ENCODE measurements at places on chromosomes 11 and 22.

- DNase-seq: no peak
Measured at GRCh38 chr22:30033137-30033536, 47.1 kb upstream of the HORMAD2 start.

GRCh38 chr11:58654908-58655296 lies 32.4 kb downstream of the CNTF start:
- no peak for DNase-seq

- DNase-seq: no peak
Measured at GRCh38 chr22:43014316-43014868, 557 bp downstream of the PACSIN2 start.

GRCh38 chr22:20316217-20316843 lies 3.5 kb downstream of the DGCR6L start:
- no peak for DNase-seq

DNA sequence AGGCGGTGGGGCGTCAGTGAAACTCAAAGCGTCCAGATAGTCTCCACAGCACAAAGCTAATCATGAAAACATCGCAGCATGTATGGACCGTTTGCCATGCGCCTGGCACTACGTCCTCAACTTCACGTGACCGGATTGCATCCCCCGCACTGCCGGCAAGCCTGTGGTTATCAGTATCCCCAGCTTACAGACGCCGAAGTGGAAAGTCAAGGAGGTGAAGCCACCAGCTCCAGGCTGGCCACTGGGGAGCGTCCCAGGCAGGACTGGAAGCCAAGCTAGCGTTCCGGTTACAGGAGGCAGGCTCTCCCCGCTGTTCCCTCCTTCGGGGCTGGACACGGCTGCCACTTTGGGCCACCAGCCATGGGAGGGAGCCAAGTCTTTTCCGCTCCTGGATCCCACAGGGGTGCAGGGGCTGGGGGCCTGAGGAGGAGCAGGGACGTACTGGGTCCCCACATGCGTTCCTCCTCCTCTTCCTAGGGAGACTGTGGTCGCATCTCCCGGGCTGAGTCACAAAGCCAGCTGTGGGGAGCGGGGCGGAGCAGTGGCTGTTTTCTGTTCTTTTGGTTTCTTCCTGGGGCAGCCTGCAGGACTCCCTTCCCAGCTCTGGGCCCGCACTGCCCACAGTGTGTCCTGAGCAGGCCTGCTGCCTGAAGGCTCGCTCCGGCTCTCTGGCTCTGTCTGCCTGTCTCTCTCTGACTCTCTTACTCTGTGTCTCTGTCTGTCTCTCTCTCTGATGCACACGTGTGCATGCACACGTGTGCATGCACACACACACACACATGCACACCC lies 4.3 kb upstream of the OSBPL5 start:
- DNase-seq: no peak

DNA sequence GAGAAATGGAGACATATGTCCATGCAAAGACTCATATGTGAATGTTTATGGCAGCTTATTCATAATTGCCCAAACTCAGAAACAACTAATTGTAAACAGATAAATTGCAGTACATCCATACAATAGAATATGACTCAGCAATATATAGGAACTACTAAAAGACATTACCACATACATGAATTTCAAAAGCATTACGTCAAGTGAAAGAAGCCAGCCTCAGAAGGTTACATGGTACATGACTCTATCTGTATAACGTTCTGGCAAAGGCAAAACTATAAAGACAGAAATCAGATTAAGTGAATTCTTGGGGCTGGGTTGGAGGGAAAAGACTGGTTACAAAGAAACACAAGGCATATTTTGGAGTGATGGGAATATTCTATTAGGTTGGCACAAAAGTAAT lies 7.2 kb downstream of the KCTD21 start:
- DNase-seq: no peak
